ENCODE measurements at places on chromosomes 3 and 15.

DNA sequence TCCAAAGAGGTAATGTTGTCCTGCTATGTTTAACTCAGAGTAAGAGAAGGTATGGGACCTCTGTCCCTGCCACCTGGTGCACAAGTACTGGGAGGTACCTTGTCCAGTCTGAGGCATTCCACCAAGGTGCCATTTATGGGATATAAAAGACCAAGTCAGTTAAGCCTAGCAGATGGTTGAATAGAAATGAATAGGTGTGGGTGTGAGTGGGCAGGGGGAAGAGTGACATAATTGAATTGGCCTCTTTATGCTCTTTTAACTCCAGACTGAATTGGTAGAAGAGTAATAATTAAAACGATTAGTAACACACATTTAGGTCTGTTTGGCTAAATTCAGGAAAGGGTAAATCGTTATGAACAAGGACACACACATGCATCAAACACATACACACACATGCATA, 562 bp downstream of the ADGRG7 start:
- DNase-seq = no peak

DNA sequence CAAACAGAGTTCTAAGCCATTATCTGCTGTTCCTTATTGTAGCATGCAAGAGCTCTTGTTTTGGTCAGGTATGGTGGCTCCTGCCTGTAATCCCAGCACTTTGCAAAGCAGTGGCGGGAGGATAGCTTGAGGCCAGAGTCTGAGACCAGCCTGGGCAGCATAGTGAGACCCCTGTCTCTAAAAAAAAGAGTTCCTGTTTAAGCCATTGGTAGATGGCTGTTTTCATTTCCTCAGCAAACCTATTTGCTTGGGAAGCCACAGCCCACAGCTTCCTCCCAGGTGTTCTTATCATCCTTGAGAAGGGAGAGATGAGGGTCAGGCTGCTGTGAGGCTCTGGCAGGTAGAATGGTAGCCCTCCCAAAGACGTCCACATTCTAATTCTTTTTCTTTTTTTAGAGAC, 24.4 kb upstream of the FAM81A start:
- DNase-seq = no peak

GRCh38 chr15:58682234-58682633, 67.3 kb downstream of the ADAM10 start:
- DNase-seq = no peak

DNA sequence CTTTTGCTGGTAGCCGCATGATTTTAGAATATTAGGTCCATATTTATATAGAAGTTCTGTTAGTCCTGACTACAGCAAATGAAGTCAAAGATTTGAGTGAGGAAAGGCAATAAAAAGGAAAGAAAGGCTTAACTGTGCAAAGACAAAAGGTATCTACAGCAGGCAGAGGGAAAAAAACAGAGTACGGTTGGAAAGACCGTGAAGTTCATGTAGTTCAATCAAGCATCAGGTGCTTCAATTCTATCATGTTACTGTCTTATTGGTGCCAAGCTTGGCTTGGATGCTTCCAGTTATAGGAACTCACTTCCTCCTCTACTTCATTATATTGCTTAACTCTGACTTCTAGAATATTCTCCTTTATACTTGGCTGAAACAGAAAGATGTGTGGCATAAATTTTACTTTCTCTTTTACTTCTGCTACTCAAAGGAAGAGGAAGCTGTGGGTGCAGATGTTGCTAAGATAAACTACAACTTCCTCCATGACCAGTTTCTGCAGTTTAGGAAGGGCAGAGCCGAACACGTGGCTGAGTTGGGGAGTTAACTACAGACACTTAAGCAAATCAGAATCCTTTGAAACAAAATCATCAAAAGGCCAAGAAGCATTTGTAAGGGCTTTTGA, 72.6 kb upstream of the ZBED2 start:
- DNase-seq = no peak

DNA sequence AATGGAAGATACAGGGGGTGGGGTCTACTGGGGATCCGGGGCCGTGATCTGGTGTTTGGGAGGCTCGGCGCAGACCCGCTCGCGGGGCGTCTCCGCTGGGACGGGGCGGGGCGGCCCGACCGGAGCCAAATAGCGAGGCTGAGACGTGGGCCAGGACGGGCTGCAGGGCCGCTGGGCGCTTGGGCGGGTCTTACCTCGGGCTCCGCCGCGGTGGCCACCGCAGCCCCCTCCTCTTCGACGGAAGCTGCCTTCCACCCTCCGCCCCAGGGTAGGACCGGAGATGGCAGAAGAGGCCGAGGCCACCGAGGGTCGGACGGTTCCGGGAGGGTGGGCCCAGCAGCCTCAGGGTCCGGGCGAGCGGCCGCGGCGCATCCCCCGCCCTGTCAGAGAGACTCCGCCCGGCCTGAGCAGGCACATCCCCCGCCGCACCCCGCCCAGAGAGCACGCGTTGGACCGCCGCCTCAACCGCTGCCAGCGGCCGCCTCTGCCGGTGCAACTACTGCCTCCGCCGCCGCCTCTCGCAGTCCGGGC, 399 bp downstream of the MYO9A start:
- peak; percentile 35 for DNase-seq

DNA sequence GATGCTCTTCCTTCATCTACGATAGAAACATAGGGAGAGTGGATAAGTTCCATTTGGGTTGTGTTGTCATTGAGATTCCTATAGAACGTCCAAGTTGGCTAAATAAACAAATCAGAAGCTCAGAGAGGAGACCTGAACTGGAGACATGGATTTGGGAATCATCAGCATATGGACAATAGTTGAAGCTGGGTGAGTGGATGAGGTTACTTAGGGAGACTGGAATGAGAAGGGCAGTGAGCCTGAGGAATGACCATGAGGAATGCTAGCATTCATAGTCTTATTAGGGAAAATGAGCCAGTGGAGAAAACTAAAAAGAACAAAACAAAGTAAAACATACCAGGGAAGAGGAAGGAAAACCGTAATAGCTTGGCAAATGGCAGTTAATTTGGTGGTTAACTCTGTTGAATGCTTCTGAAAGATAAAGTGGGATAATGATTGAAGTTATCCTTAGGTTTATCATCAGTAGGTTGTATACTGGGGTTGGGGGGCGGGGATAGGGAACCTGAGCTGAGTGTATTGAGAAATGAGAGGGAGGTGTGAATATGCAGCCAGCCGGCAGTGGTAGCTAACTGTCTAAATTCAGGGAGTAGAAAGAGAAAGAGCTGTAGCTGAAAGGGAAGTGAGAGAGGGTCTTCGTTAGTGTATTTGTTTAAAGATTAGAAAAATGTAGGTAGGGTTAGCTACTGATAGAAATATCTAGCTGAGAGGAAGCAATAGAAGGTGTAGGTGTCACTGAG, 74.6 kb downstream of the ARHGEF26 start:
- DNase-seq = no peak

DNA sequence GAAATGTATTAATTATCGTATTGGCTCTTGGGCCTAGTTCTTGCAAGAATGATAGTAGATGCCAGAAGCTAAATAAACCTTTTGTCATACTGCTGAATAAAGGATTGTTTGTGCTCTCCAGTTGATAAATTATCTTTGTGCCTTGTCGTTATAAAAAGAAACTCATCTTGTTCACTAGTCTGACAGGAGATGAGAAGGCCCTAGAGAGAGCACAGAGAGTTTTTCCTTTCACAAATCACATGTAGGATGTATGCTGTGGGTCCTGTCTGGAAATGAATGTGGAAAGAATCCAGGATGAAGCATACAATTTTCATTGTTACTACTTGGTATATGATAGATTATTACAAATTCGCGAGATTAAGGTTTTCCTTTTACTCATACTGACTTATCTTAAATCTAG, 113.0 kb downstream of the NLGN1 start:
- DNase-seq = no peak

DNA sequence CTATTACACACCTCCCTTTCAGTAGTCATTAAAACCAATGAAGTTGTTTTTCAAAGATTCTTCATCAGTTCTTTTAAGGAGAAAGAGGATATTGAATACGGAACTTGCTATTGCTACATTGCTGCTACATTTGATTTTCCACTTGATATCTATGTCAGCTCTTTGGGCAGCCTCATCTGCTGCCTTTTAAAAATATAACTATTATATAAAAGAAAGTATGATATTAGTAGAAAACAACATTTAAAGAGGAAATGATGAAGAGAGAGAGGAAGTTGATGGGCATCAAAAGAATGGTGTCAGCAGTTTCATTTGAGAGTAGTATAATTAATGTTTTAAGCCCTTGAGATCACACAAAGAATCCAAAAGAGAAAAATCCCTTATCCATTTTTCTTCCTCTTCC, 171.4 kb downstream of the NFKBIZ start:
- DNase-seq = no peak

- no peak for DNase-seq
These were observed 108.8 kb upstream of the RAD18 start for GRCh38 chr3:9071936-9072666.

Measured in dorsolateral prefrontal cortex (tissue), 122 donors.